ENCODE measurements at places on chromosomes 16 and 17.

DNA sequence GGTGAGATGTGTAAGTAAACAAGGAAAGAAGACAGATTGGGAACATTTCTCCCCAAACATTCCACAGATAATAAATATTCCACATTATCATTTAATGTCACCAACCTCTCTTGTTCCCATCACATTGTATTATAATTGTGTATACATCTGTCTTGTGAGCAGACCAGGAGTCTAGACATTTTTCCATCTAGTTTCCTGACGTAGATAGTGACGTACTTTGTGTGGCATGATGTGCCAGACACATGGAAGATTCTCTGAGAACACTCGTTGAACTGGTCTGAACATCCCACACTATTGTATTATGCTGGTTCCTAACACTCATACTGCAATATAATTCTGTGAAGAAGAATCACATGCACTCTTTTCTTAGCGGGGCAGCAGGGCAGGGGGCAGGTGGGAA, 34.0 kb downstream of the WSB1 start:
- DNase-seq, result no peak

- DNase-seq, result no peak
These were observed 146.0 kb downstream of the CDH11 start for GRCh38 chr16:64975821-64976220.

GRCh38 chr17:28634206-28634865, 10.6 kb downstream of the BLTP2 start:
- DNase-seq, result no peak

- DNase-seq, result no peak
These were observed 1.6 kb downstream of the ALG1 start for GRCh38 chr16:5073279-5073629.

DNA sequence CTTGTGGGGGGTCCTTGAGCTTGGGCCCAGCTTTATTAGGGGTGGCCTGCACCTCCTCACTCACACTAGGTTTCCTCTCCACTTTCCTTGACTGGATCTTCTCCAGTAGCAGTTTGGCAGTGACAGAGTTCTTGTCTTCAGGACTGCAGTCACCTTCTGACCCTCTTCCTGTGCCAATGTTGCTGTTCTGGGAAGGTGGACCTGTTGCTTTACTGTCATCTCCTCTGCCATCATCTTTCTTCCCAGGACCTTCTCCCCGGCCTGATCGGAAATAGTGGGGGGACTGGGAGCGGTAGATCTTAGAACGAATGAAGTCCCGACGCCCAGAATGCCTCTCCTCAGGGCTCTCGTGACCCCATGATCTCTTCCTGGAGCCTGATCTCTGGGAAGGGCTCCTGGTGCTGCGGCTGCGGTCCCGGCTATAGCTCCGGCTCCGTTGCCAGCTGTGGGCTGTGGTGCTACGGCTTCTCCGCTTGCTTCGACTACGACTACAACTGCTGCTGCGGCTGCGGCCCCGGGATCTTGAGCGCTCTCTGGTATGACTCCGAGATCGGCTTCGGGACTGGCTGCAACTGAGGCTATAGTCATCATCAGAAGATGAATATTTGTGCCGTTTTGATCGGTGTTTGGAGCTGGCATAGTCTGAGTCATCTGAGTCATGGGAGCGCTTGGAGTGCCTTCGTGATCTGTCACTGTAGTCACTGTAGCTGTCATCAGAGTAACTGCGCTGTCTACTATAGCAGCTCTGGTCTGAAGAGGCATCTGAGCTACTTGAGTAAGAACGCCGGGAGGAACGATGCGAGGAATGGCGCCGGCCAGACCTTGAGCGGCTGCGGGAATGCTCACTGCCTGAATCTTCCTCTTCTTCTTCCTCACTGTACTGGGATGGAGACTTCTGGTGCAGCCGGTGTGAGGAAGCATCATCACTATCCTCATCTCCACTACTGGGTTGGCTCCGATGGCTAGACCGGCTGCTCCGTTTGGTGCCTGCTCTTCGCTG, 9.5 kb upstream of the ITGA2B start:
- DNase-seq, result no peak

DNA sequence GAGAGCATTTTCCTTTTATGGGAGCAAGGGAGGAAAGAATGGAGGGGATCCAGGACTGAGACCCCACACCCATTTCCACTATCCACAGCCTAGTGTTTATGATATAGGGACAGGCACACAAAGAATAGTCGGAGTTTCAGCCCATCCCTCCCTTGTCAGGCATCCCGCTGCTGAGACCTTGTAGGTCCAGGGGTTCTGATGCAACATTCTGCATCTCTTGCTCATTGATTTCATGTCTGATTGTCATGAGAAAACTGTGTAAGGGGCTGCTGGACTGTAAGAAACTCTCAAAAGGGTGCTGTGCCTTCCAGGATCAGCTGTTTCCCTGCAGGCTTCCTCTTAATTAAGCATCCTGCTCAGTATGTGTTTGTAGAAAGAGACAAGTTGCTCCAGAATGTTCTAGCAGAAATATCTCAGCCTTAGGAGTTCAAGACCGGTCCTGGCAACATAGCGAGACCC, 5.3 kb upstream of the POLR3E start:
- no peak for DNase-seq

DNA sequence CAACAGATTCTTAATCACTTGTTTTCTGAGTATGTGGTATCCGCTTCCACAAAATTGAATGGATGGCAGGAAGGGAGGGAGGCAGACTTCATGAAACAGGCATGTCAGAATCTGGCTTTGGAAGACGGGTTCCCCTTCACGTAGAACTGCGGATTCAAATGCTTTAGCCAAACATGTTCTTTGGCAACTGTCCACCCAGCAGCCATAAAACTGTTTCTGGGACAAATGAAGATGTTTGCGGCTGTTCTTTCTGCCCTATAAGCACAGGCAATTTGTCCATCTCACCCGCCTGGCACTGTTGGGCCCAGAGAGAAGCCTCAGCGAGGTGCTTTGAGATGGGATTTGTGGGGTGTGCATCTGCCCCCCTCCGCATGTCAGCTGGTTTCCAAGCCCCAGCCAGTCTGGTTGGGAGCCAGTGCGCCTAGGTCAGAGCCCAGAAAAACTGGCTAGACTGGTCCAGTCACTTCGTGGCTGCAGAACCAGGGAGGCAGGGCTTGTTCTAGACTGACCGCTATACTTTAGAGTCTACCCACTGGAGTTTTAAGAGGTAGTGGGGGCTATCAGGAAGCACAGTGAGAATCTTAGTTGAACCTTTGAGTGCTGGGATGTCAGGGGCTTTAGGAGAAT, 6.3 kb downstream of the CRHR1 start:
- DNase-seq, result no peak

DNA sequence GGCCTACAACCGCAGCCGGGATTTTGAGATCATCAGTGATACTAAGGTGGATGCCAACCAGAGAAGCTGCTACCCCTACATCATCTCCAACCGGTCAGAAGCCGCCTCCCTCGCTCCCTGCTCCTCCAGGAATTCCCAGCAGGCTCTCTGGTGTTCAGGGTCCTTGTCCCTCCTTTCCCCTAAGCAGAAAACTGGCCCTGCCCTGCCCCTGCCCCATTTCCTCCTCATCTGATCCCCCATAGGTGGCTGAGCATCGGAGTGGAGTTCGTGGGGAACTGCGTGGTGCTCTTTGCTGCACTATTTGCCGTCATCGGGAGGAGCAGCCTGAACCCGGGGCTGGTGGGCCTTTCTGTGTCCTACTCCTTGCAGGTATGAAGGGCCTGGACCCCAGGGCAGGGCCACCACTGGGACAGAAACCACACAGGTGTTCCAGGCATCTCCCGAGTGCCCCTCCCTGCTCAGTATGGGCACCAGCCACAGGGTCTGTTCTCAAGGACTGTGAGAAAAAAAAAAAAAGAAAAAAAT, 29.8 kb downstream of the ANKRD40 start:
- no peak for DNase-seq

- DNase-seq, result no peak
These were observed 4.6 kb downstream of the UTS2R start for GRCh38 chr17:82376042-82376730.

DNA sequence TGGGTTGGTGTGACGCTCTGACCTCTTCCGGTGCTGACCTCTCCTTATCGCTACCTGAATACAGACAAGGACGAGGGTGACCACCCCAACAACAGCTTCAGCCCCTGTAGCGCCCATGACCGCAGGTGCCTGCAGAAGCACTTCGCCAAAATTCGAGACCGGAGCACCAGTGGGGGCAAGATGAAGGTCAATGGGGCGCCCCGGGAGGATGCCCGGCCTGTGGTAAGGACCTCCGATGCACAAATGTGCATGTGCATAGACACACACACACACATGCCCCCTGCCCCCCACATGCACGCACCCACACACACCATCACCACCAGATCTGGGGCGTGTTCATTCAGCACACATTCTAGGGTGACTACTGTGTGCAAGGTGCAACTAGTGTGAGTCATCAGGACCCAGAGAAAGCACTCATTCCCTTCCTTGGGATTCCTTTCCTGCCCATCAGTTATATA, 9.7 kb downstream of the IGFBP4 start:
- DNase-seq, result no peak

GRCh38 chr17:50945779-50946222, 79.6 kb upstream of the TOB1 start:
- DNase-seq, result no peak

DNA sequence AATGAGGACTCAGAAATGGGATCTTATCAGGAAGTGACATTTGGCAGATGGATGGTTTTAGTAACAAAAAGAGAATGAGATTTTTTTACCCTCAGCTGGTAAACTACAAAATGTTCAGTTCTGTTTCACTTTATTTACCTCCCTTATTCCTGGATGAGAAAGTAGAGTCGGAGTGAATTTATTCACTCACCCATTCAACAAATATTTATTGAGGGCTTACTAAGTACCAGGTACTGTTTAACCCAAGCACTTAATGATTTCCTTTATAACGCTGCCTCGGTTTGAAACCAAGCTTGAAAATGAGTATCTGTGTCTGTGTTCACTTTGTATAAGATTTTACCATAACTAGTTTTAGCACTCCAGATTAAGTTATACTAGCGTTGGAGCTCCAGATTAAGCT, 38.1 kb downstream of the CDRT15 start:
- no peak for DNase-seq

DNA sequence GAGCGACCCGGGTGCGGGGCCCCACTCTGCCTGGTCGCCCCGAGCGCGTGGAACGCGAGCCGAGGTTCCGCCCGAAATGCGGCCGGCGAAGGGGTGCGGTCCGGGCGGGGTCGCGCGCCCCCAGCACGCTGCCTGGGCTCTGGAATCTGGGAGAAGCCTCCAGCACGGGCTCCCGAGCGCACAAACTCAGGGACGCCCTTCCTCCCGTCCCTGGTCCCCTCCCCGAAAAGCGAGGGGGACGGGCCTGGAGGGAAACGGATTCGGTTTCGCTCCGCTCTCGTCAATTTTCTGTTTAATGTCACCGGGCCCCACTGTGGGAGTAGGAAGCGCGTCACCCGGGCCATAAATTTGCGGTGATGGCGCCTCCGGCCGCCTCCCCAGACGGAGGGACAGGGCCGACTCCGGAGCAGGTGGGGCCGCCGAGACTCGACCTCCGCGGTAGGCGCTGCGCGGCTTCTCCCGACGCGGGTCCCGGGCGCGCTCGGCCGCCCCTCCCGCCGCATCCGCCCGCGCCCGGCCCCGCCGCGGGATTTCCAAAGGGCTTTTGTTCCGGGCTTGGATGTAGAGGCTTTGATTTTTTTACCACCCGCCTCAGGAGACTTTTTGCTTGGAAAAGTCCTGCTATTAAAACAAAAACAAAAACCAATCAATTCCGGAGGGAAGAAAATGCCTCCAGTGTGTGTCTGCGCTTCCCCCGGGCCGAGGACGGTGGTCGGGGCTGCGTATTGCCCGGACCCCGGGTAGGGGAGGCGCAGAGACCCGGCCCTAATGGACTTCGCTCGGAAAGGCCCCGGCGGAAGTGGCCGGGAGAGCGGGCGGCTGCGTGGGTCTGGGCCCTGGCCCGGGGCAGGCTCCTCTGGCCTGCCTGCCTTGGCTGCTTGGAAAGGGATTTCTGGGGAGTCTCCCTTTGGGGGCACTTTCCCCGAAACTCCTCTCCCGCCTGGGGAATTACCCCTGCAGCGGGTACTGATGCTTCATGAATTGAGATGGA, 7.9 kb upstream of the BAHCC1 start:
- peak; percentile 59 for DNase-seq

DNA sequence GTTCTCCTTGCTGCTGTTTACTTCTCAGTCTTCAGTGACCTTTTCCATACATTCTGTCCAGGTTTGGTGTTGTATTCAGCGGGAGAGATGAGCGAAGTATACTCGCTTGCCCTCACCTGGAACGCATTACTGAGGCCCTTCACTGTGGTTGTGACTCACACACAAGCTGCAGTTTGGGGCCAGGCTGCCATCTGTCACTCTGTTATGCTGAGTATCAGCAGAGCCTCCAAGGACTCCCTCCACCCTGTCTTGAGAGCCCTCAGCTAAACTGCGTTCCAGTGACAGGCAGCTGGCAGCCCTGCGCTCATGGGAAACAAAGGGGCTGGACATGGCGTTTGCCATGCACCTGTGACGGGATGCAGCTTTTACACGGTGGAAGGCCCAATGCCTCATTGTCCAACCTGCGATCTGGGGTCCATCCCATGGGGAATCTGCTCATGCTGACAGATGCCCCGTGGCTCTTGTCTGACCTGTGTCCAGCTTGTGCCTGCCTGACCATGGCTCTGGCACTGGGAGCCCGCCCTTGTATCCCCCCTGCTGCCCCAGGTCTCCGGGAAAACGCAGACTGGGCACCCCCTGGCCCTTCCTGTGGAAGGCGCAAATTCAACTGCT, 6.5 kb upstream of the ZNF778 start:
- DNase-seq, result no peak

DNA sequence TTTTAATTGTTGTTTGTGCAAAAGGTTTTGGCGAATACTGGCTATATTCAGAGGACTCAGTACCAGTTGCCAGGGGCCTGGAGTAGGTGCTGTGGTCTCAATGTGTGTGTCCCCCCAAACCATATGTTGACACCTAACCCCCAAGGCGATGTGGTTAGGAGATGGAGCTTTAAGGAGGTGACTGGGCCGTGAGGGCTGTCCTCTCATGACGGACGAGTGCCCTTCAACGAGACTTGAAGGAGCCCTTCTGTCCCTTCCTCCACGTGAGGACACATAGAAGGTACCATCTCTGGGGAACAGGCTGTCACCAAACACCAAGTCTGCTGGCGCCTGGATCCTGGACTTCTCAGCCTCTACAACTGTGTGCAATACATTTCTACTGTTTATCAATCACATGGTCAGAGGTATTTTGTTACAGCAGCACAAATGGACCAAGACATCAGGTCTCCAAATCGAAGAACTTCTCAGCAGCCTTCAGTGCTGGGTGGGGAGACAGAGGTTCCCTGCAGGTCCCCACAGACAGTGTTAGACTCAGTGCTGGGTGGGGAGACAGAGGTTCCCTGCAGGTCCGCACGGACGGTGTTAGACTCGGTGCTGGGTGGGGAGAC, 24.8 kb upstream of the METRNL start:
- DNase-seq, result no peak

- no peak for DNase-seq
These were observed 119.1 kb downstream of the KCNJ12 start for GRCh38 chr17:21495281-21495680.

DNA sequence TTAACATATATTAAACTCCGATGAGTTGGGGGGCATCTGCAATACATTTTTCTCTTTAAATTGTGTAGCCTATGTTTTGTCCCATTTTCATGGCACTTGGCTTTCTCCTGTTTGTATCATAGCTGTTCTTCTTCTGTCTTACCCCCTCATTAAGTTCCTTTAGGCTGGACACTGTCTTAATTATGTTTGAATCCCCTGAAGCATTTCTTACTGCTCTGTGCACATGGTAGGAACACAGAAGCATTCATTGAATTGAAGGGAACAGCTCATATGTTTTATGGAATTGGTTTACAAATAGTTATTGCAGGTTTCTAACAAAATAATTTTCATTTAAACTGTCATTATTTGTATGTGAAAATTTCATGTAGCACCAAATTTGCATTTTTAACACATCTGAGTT, 176.8 kb downstream of the TANC2 start:
- DNase-seq, result no peak

- DNase-seq, result no peak
These were observed 279.2 kb upstream of the RPL38 start for GRCh38 chr17:73924114-73924908.
